AG10803 (cell line): ENCODE measurements at places on chromosomes 13 and 19.

DNA sequence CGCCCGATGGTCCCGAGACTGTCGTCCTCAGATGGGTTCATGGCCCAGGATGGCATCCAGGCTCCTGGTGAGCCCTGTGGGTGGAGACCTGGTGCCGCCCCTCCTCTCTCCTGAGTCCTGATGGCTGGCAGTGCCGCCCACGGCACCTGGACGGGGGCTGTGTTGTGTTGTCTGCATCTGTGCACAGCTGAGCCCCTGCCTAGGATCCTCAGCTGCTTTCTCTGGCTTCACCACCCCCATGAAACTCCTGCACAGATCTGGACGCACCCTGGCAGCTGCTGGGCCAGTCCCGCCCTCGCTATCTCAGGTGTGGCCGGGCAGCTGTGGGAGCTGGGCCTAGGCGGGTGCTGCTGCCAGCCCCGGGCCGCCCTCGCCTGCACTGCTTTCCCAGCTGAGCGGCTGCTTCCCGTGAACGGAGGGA, 27.7 kb downstream of the MCF2L start:
- no peak for DNase-seq

DNA sequence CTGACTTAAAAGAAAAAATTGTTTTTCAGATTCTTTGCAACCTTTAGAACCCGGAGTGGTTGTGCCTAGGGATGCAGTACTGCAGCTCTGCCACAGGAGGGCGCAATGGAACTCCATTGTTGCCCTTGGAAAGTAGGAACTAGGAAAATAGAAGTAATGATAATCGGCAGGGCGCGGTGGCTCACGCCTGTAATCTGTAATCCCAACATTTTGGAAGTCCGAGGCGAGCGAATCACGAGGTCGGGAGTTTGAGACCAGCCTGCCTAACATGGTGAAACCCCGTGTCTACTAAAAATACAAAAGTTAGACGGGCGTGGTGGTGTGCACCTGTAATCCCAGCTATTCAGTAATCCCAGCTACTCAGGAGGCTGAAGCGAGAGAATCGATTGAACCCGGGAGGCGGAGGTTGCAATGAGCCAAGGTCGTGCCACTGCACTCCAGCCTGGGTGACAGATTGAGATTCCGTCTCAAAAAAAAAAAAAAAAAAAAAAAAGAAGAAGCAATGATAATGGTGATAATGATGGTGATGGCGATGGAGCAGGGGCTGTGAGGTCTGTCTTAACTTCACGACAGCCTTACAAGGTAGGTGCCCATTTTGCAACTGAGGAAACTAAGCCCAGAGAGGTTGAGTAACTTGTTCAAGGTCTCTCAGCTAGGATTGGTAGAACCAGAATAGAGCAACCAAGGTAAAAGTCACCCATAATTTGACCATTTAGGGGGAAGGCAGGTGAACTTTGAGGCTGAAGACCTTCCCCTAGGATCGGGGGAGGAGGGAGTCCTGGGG, 5.5 kb upstream of the ADAMTS10 start:
- DNase-seq, result peak; percentile 48

GRCh38 chr13:28318496-28318895, 176.4 kb downstream of the FLT1 start:
- DNase-seq, result peak; percentile 80

DNA sequence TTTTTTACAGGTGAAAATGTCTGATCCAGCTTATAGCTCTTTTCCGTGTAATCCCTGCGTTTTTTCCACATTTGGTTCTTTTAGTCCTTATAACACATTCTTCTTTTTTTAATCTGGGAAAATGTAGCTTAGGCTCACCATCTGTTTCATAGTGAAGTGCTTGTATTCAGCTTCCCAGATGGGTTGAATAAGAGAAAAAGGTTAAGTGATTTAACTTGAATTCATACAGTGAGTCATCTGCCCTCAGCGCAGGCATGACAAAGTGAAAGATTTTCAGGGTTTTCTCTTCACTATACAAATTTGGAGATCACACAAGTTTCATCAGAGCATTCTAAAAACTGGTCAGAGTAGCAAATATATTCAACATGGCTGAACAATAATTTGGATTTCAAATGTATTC, 224.8 kb downstream of the SPRY2 start:
- peak; percentile 81 for DNase-seq

- DNase-seq, result peak; percentile 82
Observed at GRCh38 chr19:2271234-2272103, 10.5 kb downstream of the PEAK3 start.

- DNase-seq, result no peak
Observed at GRCh38 chr13:75661443-75661842, 25.3 kb downstream of the LMO7 start.

DNA sequence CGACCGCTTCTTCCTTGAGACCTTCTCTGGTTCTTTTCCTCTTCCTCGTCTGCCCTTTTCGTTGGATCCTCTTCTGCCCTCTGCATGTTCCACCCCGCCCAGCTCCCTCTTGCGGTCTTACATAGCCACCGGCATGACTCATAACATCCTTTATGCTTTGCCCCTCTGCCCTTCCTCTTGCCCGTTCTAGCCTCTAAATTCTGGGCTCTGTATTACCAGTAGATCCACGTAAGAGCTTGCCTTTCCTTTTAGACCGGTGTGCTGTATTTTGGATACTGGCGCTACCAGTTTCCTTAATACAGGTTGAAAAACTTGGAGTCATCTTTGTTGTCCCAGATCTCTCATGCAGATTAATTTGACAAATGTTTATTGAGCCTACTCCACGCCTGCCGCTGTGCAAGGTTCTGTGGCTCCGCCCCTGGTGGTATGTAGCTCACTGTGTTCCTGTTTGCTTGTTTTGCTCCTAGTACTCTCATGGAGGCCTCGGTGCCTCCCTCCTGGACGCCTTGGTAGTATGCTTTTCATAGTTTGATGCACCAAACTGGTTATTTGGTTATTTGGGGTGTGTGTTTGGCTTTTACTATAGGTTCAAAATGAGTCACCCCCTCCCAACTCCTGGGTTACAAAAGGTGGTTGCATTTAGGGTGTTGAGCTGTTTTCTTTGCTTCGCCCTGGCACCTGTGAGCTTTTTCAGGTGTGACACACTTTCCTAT, 1.7 kb downstream of the GTF3A start:
- DNase-seq, result peak; percentile 81

- DNase-seq, result peak; percentile 13
Observed at GRCh38 chr13:100753376-100753775, 78.8 kb upstream of the TMTC4 start.

DNA sequence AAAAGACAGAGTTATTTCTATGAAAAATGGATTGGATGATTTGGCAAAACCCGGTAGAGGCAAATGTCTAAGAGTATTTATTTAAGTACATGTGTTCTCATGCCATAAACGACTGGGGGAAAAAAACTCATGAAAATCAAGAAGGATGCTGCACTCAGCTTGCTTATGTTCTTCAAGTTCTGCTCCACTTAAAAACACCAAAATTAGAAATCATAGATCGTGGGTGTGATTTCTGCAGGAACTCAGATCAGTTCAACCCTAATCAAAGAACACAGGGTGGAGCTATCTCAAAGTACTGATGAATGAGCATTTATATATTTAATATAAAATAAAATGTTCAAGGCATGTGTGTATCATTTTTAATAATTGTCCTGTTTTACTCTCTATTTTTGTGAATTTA, 103.8 kb downstream of the FGF14 start:
- DNase-seq, result no peak

DNA sequence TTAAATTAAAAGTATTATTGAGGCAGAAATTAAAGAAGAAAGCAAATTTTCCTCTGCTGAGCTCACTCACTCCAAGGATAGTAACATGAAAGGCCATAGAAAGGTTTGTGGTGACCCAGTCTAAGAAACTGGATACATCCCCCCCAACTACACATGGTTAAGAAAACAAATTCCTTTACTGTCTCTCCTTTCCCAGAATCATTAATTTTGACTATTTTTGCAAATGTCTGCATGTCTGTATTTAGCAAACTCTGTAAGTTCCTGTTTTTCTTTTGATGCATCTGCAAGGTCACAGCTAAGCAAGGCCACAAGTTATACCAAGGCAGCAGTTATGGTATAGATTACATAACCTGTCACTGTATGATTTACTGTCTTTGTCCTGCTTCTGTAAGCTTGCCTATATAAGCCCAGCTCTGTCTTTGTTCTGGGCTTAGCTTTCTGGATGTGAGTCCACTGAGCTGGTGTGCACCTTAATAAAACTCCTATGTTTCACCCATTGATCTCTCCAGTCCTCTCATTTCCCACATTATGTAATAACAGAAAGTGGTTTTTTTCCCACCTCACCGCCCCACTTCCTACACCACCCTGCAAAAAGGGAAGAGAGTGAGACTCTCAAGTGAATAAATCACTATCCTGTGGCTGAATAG, 8.5 kb upstream of the ZNF83 start:
- DNase-seq, result no peak

DNA sequence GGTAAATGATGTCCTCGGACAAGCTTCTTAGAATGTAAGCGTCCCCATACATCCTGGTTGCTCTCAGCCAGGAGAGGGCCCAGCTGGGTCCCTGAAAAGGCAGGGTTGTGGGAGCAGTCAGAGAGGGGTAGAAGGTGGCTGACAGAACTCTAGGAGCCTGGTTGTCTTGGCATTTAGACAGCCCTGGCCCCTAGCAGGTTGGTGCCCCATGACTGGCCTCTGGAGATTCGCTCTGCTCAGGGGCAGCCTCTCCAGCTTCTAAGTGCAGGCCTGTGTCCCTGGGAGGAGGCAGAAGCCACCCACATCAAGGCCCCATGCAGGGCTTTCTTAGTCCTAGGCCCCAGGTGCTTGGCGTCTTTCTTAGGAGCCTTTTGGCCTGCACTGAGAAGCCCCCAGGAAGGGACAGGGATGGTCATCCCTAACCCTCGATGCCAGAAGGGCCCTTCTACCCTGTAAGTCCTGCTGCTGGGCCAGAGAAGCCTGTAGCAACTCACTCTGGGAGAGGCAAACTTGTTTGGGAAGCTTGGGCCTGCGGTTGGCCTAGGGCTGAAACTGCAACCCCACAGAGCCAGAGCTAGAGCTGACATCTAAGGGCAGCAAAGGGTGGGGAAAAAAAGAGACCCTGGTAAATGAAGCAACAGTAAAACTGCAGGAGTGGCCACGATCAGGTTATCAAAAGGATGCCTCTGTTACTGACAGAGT, 2.8 kb upstream of the CDX2 start:
- no peak for DNase-seq

- no peak for DNase-seq
Observed at GRCh38 chr13:76397413-76397812, 488.8 kb downstream of the KCTD12 start.

GRCh38 chr13:113631341-113632095, 26.5 kb downstream of the ATP4B start:
- DNase-seq, result no peak

- DNase-seq, result peak; percentile 89
Observed at GRCh38 chr19:38683393-38684077, 36.1 kb downstream of the ACTN4 start.

GRCh38 chr19:46297700-46298478, 1.0 kb downstream of the HIF3A start:
- DNase-seq, result no peak

GRCh38 chr13:24360106-24360505, 50.7 kb downstream of the C1QTNF9 start:
- DNase-seq, result no peak

DNA sequence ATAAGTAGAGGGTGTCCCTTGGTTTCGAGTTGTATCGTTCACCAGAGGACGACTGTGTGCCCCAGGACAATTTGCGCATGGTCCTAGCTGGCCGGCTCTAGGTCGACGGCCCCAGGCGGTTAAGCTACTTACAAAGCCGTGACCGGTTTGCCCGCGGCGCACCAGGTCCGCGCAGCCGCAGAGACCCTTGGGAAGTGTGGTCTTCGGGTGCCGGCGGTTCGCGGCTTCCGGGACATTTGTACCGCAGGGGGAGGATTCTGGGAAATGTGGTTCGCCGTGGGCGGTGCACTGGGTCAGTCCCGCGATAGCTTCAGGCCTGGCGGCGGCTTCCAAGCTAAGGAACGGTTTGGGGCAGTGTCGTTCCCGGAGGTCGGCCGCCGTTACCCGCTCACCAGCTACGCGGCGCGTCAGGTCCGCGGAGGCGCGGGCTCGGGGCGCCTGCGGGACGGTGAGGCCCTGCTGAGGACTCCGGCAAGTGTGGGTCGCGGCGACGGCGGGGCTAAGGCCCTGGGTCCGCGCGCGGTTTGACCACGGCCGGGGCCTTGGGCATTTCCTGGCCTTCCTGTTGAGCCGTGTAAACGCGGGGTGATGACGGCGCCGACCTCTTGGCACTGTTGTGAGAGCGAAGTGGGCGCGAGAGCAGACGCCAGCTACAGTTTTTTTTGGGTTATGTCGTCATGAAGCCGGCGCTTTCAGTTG, at the start of gene ZNF302:
Gene ZNF302 (plus strand): TSS at position 293 of the 699 bp plus-strand sequence. CDS start 1,127 bp downstream, outside the sequence.
- DNase-seq, result peak; percentile 97

- no peak for DNase-seq
Observed at GRCh38 chr13:66021846-66022245, 1208.3 kb downstream of the PCDH9 start.

- DNase-seq, result no peak
Observed at GRCh38 chr13:41034881-41035280, 15.8 kb upstream of the ELF1 start.

- DNase-seq, result peak; percentile 31
Observed at GRCh38 chr19:4583961-4584669, 24.6 kb upstream of the SEMA6B start.

- peak; percentile 26 for DNase-seq
Observed at GRCh38 chr19:45153339-45154063, 7.3 kb downstream of the NKPD1 start.

DNA sequence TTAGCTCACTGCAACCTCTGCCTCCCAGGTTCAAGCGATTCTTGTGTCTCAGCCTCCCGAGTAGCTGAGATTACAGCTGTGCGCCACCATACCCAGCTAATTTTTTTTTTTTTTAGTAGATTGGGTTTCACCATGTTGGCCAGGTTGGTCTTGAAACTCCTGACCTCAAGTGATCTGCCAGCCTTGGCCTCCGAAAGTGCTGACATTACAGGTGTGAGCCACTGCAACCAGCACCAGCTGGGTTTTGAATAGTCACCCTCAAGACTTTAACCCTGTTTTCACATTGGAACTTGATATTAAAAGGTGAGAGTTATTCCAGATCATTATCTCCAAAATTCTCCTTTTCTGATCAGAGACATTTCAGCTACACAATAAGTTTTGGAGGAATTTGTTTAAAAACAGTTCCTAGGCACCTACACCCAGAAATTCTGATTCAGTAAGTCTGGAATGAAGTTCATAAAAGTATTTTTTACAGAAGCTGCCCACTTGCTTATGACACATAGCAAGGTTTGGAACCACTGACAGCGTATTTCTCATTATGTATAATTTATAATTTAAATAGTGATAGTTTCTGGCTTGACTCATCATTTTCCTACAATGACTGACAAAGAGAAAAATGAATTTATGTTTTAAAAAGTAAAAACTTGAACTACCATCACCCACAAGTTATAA, 417.3 kb downstream of the DIAPH3 start:
- peak; percentile 77 for DNase-seq

GRCh38 chr19:18637673-18638630, 1.1 kb downstream of the KLHL26 start:
- no peak for DNase-seq

- peak; percentile 6 for DNase-seq
Observed at GRCh38 chr13:93862259-93862658, 617.2 kb downstream of the DCT start.

DNA sequence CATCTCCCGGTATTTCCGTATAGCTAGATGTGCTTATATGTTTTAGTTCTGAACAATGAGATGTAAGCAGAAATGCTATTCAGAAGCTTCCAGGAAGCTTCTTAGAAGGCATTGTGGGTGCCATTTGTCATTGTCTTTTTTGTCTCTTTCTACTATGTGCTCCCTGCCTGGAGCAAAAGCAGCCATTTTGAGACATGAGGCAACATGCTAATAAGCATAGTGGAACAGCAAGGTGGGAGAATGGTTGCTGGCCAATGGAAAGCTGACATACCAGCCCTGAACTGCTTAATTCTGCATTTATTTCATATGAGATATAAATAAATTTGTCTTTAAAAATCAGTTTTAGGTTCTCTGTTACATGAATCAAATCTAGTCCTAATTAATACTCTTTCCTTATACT, 299.7 kb downstream of the LMO7 start:
- DNase-seq, result no peak
